Stimulated activated CD8-positive, alpha-beta memory T cell treated with anti-CD3 and anti-CD28 coated beads, Interleukin-7, amount 100 ng/mL, for 1 hour (primary cell): ENCODE measurements at places on chromosomes 6 and 20.

- DNase-seq: no peak
Measured at GRCh38 chr6:136468711-136469110, 81.5 kb downstream of the MAP7 start.

DNA sequence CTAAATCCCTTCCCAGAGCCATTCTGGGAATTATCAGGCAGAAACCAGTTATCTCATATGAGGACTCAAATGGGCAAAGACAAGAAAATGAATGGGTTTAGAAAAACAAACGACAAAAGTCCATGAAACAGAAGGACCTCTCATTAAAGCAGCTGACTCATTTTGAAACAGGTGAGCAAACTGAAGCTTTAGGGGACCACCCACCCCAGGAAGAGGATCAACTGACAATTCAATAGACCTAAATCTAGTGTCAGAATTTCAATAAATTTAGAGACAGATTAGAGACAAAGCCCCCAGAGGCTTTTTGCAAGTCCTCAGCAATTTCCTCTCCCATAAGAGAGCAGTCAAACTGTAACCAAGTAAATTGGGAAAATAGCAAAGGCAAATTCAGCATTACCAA lies 333.8 kb downstream of the PTPRT start:
- no peak for DNase-seq

GRCh38 chr6:106051226-106051625 lies 34.9 kb upstream of the PRDM1 start:
- DNase-seq: no peak

DNA sequence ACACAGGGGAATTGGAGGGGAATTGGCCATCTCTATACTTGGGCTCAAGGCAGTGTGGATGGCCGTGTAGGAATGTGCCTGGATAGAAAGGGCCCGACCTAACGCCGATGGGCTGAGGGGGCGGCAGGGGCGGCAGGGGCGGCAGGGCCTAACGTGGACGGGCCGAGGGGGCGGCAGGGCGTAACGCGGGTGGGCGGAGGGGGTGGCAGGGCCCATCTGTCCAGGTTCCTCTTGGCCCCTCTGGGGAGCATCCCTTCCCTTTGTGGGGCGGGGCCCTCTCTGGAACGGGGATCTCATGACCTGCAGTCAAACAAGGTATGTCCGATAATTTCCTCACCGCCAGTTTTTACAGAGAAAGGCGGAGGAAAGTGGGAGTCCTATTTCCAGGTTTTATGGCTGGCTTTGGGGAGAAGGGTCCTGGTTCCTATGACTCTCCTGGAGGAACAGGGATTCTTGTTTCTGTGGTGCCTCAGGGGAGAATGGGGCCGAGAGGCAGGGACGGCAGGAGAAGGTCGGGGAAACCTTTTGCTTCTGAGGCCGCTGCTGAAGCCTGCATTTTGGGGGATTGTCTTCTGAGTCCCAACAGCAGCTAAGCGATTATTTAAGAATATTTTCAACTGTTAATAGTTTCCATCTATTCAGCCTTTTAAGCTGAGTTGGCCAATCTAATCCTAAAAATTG lies 100.8 kb upstream of the FRMD1 start:
- no peak for DNase-seq

- DNase-seq: no peak
Measured at GRCh38 chr20:24605937-24606455, 136.6 kb downstream of the SYNDIG1 start.

DNA sequence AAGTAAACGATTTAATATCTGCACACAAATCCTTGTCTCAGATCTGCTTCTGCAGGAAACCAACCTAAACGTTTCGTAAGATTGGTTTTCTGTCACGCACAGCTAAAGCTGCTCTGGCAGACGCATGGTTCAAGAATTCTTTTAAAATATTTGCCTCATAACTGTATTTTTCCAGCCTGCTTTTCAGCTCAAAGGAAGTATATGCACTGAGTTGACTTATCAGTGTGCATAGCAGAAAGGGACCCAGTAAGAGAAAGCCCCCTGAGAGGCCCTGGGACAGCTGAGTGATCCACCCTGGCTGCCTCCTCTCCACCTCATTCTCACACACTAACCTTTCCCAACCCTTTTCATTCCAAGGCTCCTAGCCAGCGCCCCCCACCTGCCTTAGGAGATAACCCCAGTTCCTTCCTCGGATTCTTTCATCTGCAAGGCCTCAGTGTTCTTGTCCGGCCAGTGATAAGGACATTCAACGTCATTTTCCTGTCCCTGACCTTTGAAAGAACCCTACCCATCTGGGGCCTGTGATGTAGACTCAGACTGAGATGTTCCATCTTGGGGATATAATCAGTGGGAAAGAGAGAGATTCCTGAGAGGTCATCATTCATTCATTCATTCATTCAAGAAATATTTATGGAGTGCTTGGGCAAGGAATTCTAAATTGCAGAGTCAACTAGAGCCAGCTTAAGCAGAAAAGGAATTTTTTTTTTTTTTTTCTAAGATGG lies 22.4 kb upstream of the SLC9A8 start:
- no peak for DNase-seq

GRCh38 chr6:111852725-111853124 lies 20.5 kb downstream of the FYN start:
- no peak for DNase-seq

- no peak for DNase-seq
Measured at GRCh38 chr20:53970232-53970631, 100.2 kb downstream of the BCAS1 start.

DNA sequence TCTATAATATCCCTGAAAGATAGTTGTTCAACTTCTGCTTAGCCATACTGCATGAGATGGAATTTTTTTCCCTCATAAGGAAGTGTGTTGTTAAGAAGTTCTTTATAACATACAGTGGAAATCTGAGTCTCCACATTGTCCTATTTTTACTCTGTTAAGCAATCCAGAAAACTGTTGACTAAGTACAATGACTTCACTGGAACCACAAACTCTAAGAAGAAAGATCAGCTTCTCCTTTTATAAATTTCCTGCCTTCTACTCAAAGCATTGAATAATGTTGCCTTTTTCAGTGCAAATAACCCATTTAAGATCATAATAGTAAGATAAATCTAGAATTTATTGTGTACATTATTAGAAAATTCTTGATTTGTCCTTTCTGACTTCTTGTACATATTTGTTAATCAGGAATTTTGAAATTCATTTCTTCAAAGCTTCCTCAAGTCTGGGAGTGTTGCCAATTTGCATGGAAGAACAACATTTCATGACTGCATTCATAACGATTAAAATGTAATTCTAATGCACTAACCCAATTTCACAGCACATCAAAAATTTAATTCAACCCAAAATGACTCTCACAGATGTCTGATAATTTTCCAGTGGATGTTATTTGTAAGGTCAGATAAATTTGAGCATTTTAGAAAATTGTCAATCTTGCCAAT lies 45.6 kb upstream of the ANKEF1 start:
- DNase-seq: no peak

- DNase-seq: no peak
Measured at GRCh38 chr20:19253916-19254820, 41.7 kb downstream of the SLC24A3 start.

GRCh38 chr20:45077559-45077958 lies 23.4 kb downstream of the KCNS1 start:
- no peak for DNase-seq

DNA sequence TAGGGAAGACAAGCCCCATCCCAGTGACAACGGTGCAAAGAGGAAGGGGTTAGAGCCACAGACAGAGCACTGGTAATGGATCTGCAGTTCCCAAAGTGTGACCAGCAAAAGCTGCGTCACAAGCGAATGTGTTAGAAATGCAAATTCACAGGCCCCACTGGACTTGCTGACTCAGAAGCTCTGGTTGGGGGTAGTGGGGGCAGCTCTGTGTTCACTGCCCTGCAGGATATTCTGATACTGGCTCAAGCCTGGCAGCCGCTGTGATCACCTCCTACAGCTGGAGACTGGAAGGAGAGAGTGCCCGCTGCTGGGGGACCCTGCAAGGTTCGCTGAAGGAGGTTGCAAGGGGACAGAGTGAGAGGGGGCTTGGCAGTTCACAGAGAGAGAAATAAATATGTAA lies 179.7 kb upstream of the CDH4 start:
- DNase-seq: no peak

- no peak for DNase-seq
Measured at GRCh38 chr6:26029857-26030653, 57.2 kb upstream of the HFE start.

- no peak for DNase-seq
Measured at GRCh38 chr6:85552652-85553051, 41.0 kb downstream of the SNX14 start.

DNA sequence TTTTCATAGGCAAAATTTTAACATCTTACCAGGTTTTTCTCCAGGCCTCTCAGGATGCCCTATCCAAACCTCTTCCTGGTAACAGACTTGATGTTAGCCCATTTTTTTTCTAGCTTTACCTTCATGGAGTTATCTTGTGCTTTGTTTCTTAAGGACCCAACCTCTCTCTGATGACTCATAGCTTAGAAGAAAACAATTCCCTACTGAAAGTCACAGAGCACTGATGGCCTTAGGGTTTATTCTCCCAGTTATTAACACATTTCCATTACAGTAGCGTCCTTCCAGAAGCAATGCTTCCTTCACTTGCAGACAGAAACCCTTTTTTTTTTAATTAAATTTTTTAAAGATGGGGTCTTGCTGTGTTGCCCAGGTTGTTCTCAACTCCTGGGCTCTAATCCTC lies 79.4 kb downstream of the IYD start:
- DNase-seq: no peak

DNA sequence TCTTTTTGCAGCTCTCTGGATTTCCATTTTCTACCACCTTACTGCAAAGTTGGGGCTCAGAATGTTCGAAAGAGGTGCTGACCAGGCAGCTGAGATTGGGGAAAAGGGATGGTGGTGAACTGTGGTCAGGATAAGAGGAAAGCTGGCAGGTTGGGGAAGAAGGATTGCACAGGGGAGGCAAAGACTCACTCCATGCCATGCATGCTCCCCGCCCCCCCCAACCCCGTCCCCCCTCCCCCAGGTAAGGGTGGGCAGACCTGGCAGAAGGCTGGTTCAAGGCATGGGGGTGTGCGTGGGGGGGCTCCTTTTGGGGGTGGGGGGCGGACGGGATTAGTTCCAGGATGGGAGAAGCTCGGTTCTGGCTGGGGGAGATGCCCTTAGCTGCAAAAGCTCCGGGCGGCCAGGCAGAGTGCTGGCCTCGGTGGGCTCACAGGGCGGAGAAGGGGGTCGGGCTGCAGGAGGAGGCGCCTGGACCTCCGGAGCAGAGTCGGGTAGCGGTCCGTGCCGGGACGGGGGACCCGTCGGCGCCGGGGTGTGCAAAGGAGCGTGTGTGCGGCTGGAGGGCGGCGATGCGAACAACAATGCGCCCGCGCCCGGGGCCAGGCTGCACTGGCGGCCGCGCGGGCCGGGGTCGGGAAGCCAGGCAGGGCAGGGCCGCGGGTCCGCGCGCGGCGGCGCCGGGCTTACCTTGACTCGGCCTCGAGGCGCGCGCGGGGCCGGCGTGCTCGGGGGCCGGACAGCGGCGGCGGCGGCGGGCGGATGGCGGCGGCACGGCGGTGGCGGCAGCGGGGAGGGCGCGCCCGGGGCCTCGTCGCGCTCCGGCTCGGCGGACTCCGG lies 880 bp downstream of the ADNP start:
- no peak for DNase-seq

DNA sequence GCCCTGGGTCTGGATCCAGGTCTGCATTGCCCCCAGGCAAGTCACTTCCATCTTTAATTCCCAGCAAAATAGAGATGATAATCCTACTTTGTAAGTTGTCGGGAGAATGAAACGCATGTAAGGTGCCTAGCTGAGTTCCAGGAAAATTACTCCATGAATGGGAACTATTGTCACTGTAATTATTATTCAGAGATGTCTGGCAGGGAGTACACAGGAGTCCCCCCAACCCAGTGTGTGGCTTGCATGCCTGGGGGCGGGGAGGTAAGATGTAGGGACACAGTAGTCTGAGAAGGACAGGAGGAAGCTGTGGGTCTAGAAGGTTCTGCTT lies 85.4 kb downstream of the CD40 start:
- DNase-seq: no peak

DNA sequence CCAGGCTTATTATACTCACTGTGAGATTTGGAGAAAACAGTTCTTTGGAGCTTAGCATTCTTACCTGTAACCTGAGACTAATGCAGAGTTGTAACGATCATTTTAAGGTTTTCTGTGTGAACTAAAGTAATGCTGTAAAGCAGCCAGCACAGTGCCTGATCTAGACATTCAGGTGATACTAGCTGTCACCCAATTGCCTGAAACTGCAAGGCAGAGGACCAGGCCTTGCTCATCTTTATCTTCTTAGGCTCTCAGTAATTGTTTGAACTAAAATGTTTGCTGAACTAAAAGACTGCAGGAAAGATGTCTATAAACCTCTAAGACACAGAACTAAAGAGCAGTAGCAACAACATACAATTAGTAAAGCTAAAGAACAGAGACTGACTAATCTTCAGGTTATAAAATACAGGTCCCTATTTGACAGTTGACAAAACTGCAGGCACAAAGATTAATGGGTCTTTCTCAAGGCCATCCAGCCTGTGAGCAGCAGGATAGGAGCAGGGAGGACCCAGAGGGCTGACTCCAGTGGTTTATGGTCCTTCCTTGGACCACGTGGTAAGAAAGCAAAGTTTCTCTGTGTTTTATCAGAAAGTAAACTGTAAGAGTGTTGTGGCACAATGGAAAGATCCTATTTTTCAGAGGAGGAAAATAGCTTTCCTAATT lies 31.4 kb downstream of the SMLR1 start:
- DNase-seq: no peak

- DNase-seq: no peak
Measured at GRCh38 chr6:14735956-14736486, 509.8 kb upstream of the JARID2 start.

- no peak for DNase-seq
Measured at GRCh38 chr6:96276856-96277255, 244.8 kb upstream of the UFL1 start.

- DNase-seq: no peak
Measured at GRCh38 chr20:31475472-31476293, 595 bp downstream of the REM1 start.

DNA sequence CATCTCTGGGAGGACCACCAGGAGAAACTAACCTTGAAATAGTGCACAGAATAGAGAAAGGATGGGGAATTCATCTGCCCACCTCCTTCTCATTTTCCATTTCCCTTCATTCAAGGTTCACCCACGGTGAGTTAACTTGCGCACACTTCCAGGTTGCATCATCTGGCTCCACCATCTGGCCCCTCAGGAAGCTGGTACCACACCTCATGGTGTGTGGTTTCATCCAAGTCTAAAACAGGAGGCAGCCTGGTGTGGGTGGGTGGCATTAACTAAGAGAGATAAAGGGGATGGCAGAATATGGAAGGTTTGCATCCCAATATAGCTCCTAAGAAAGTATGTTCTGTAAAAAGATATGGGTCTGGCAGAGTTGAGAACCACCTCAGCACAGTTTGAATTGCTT lies 3.8 kb downstream of the ZNF334 start:
- no peak for DNase-seq

DNA sequence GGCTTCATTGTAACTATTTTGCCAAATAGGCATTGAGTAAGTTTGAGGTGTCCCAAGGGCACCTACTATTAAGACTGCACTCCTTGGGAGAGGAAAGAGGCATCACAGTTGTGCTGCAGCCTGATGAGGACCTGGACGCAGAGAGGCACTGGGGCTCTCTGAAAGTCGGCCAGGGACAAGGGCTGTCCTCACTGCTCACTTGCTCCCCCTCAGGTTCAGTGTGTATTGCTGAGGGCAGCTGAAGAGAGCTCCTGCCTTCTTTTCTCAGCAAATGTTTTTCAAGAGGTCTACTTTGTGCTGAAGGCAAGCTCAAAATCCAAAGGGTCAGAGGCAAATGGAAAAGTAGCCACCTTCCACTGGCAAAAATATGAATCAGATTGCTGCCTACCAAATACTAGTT lies 331.8 kb downstream of the RIMS1 start:
- DNase-seq: no peak
